ENCODE measurements at places on chromosomes 1 and 21.

DNA sequence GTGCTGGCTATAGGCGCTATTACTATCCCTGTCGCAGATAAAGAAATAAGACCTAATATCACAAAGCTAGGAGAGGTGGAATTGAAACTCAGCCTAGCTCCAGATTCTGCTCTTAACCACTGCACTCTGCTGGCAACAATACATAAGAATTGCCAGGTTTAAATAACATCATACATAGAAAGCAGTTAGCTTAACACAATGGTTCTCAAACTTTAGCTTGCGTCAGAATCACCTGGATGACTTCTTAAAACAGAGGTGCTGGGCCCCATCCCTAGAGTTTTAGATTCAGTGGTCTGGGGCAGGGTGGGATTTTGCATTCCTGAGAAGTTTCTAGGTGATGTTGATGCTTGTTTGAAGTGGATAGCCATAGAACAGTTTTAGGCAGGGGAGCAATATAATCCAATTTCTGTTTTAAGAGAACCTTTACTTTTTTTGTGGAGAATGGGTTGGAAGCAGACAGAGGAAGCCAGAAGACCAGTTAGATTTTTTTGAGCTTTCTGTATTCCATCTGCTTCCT is 1.1 kb upstream of the POMGNT1 start:
- no peak for DNase-seq

DNA sequence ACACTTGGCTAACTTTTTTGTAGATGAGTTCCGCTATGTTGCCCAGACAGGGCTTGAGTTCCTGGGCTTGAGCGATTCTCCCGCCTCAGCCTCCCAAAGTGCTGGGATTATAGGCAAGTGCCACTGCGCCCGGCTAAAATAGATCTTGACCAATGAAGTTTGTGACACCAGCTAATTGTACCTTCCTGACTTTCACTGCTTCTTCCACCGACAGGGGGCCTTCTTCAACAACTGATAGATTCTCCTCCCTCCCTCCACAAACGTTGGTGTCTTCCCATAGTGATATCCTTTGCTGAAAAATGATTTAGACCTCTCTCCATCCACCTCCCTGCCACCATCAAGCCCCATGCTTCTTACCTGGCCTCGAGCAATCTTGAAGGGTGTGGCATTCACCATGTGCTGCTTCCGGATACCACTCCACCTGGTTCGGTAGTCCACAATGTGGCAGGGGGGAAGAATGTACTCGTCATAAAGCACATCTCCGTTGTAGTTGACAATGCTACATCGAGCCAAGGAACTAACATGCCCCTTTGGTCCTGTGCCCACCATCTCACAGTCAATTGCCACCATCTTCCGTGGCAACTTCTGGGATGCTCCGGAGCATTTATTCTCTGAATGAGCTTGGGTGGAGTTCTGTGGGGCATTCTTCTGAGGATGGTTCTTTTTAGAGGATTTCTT is 1.6 kb upstream of the METTL25B start:
- peak; percentile 70 for DNase-seq

- DNase-seq = no peak
Measured at GRCh38 chr1:30830537-30830936, 73.0 kb upstream of the LAPTM5 start.

- DNase-seq = no peak
Measured at GRCh38 chr1:96475903-96476302, 245.7 kb upstream of the PTBP2 start.

DNA sequence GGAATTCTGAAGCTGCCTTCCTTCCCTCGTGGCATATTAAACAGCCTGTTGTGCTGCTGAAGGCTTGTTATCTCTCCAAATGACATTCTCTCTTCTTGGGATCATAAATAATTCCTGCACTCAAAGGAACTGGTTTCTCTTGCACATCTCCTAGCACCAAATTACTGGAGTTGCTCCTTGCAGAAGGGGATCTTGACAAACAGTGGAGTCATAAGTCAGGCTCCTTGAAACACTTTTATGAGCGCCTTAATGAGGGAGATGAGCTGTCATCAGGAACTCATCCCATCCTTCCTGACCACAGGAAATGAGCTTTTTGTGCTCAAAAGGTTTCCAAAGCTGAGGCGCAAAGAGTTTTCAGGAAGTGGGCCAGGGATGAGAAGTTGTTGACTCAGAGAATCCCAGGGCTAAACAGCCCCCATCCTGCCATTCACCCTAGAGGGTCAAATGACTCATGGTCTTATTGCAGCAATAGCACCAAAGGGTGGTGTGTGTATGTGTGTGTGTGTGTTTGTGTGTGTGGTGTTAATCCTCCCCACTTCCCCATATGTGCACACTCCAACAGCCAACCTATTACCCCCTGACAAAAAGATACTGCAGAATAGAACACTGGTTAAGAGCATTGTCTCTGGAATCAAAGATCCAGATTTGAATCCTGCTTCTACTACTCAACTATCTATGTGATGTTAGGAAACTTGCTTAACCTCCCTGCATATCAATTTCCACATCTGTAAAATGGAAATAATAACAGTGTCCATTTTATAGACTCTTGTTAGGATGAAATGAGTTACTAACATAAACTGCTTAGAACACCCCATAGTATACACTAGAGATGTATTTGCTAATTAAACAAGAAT is 2.8 kb upstream of the PHC2 start:
- DNase-seq = no peak

GRCh38 chr1:244782056-244782455 is 53.4 kb upstream of the COX20 start:
- no peak for DNase-seq

GRCh38 chr1:88490676-88491075 is 193.4 kb upstream of the PKN2 start:
- no peak for DNase-seq

DNA sequence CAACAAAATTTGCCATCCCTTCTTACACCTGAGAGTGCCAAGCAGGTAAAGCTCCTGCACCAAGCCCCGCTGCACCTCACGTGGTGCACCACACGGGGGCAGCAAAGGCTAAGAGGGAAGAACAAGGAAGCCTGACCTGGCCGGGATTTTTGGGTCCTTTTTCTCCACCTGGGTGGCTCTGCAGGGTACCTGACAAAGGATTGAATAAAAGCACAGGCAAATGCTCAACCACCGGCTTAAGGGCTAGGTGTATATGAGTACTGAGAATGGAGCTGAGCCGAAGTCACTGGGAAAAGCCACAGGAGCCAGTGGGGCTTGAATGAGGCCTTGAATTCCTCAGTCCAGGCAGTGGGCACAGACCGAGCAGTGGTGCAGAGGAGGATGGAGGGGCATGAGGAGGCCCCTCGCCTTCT is 36.4 kb downstream of the ZNF697 start:
- peak; percentile 74 for DNase-seq

DNA sequence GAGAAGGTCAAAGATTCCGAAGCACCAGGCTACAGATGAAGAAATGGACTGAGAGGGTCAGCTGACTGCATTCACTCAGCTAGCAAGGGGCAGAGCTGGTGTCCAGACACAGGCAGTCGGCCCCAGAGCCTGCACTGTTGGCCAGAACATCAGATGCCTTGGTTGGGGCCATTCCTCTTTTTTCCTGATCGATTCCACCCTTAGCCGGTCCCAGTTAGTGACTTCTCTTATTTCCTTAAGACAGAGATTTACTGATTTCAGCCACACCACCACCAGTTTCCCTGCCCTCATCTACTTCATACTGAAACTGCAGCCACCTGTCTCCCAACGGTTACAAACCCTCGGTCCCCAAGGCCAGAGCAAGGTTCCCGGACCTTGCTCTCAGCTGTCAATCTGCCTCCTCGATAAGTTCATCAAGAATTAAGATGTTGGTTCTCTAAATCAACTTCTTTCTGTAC is 11.5 kb downstream of the CD58 start:
- DNase-seq = no peak

GRCh38 chr1:38028105-38028591 is 15.6 kb downstream of the UTP11 start:
- DNase-seq = no peak

- no peak for DNase-seq
Measured at GRCh38 chr1:53501065-53502005, 42.1 kb downstream of the DMRTB1 start.
